ENCODE measurements at places on chromosomes 1 and 21.

- DNase-seq = no peak
These were observed 88.2 kb upstream of the ABCD3 start for GRCh38 chr1:94329986-94330385.

DNA sequence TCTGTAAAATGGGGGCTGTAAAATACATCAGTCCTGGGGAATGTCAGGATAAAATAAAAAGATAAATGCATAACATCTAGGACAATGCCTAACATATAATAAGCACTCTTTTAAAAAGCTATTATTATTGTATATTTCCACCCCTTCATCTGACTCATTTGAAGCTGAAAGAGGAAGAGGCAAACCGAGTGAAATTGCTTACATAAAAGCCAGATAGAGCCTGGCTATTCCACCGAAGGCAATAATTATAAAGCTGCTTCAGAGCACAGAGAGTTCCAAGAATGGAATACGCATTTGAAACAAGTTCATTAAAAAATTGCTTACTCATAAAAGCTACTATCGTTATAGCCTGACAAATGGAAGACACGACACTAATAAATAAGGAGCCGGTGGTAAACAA lies 186.1 kb upstream of the CAMK1G start:
- DNase-seq = no peak

- DNase-seq = no peak
These were observed 8.9 kb upstream of the GPR37L1 start for GRCh38 chr1:202113690-202114300.

GRCh38 chr1:61271412-61271789 lies 189.0 kb downstream of the NFIA start:
- DNase-seq = peak; percentile 15

- no peak for DNase-seq
These were observed at the start of gene PROX1 for GRCh38 chr1:213987927-213988506. Gene PROX1, plus strand, starts transcription at chr1:213987973. Its CDS starts 8,563 bp downstream, at chr1:213996536.

GRCh38 chr1:152502496-152503180 lies 8.0 kb upstream of the LCE5A start:
- no peak for DNase-seq

All from stimulated activated CD4-positive, alpha-beta T cell treated with anti-CD3 and anti-CD28 coated beads, Interleukin-15, amount 100 ng/mL, for 24 hours (primary cell).